NCI-H2029 treated with DMSO at 0.1 percent for 48 hours (cell line): ENCODE measurements at places on chromosomes 13 and 19.

DNA sequence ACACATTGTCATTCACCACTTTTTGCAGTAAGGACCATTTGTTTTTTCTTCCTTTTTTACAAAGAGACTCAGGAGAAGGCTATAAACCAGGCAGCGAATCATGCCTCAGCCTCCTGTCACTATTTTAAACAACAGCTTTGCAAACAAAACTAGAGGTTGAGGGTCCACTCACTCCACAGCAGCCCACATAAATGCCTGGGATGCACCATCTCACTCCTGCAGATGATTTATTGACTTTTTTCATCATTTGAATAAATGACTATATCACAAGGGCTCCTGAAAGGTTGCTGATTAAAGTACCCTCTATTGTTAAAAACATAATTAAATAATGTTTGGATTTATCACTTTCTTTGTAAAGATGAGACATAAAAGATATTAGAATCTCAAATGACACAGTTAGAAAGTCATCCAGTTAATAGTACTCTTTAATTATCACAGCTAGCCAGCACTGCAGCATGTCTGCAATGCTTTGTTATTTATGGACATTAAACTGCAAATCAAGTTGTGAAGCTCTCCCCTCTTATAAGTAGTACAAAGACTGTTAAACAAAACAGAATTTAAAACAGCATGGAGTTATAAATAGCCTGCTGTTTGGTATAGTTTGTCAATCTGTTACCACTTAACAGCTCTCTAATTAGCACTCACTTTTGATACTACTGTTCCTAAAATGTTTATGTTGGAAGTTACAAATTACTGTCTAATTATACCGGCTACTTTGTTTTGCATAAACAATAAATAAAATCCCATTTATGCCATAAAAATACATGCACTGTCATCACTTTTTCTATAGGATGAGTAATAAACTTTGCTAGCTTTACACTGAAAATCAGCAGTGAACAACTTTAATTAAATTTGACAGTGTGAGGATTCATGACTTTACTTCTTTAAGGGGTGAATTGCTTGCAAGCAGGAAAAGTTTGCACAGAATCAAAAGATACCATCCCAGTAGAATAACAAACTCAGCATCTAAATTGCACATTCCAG, 853.2 kb downstream of the UQCRFS1 start:
- DNase-seq, result no peak

GRCh38 chr19:53631949-53632407, at the start of gene DPRX:
TSS of gene DPRX (plus strand) at chr19:53631999. CDS start at chr19:53632107, 108 bp downstream.
- no peak for DNase-seq

DNA sequence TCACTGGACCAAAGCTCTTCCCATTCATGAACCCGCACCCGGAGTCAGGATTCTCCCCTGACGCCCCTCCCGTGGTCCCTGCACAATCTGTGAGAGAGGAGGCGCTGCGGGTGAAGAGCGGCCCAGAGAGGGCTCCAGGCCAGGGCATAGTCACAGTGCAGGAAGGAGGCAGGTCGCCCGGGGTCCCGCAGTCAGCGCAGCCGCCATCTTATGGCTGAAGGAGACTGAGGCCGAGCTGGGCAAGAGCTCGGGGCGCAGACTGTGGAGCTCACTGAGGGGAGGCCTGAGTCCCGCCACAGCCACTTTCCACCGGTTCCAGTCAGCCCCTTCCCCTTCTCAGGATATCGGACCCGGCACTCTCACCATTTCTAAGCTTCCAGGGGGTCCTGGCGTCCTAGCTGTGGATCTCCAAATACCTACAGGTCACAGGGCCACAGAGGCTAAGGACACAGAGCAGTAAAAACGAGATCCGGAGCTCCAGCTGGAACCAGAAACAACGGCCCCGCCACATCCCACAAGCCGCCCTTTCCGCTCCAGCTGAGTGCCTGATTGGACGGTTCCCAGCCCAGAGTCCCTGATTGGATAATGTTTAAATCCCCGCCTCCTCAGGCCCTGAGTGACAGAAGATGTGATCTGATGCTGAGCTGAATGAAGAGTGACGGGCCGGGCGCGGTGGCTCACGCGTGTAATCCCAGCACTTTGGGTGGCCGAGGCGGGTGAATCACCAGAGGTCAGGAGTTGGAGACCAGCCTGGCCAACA, at the start of gene ZNF99:
Gene ZNF99 (minus strand): TSS at position 501 of the 760 bp plus-strand sequence. CDS start 135 bp downstream, at position 366.
- no peak for DNase-seq

DNA sequence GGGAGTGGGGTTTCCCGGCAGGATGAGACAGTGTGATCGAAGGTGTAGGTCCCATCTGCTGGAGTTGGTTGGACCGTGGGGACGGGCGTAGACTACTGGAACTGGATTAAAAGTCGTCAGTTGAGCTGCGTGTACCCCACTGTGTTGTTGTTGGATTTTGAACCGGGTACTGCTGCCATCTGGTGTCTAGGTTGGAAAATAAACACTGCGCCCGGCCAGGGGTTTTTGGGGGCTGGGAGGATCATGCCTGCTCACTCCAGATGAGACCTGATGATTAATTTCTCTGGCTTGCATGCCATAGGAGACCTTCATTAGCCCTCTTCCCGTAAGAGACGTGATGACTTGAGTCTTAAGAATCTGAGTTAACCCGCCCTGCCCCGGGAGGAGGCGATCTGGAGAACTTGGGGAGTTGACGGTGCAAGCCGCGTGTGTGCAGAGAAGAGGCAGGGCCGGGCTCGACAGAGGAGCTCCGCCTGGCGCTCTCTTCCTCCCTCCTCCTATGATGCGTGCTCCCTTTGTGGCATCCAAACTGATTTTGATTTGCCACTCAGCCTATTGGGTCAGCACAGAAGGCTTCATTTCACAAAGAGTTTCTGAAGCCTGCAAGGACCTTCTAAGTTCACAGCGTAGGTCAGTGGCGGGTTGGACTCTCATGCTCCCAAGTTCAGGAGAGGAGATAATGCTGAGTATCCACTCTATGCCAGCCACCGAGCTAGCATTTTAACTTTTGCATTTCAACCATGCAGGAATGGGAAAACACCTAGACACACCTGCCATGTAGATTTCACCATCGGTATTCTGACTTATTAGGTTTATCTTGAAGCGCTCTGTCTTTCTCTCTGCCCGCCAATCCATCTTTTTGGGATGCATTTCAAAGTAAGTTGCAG, 2.7 kb downstream of the UHRF1 start:
- no peak for DNase-seq

GRCh38 chr13:79870123-79870522, 389.2 kb downstream of the NDFIP2 start:
- no peak for DNase-seq

- DNase-seq, result no peak
Observed at GRCh38 chr13:97262058-97262457, 39.9 kb downstream of the MBNL2 start.

DNA sequence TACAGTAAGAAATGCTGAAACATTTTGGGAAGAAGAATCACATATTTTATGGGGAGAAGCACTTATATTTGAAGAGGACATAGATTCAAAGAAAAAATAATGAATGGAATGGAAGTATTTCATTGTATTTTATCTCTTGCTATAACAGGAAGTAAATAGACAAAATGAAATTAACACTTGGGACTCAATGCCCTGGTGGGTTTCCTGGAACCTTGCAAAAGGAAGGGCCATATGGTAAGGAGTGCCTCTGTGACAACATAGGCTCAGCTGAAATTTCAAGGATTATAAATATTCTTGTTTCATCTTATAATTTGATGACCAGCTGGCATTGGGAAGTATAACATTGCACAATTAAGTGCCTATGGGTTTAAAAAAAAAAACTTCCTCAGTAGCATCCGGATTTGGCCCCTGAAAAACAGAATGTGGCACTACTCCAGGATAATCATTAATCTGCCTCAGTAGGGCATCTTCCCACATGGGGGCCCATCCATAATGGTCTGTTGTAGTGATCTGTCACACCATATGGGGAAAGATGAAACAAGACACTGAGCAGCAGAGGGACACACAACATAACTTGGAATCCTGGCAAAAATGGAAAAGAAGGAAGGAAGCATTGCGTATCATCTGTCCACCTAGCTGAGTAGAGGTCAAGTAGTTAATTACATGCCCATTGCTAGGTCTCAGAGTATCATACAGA, 321.6 kb downstream of the NDFIP2 start:
- no peak for DNase-seq

DNA sequence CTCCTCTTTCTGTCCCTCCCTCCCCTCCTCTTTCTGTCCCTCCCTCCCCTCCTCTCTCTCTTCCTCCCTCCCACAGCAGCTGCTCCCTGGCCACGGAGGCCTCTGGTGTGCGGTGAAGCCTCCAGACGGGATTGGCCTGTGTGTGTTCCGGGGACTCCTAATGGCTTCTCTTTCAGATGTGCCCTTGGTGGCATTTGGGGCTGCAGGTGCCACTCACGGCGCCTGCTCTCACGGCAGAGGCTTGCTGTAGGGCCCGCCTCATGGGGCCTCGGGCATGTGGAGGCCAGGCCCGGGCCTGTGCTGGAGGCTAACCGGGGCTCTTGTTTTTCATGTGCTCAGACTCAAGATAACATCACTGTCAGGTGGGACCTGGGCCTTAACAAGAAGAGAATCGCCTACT, 20.9 kb downstream of the UPF1 start:
- no peak for DNase-seq

GRCh38 chr19:17327068-17327653, 7.5 kb downstream of the ANO8 start:
- DNase-seq, result no peak
